ENCODE measurements at places on chromosomes 6 and 20.

GRCh38 chr6:79338493-79338892 lies 104.0 kb upstream of the HMGN3 start:
- DNase-seq: no peak

DNA sequence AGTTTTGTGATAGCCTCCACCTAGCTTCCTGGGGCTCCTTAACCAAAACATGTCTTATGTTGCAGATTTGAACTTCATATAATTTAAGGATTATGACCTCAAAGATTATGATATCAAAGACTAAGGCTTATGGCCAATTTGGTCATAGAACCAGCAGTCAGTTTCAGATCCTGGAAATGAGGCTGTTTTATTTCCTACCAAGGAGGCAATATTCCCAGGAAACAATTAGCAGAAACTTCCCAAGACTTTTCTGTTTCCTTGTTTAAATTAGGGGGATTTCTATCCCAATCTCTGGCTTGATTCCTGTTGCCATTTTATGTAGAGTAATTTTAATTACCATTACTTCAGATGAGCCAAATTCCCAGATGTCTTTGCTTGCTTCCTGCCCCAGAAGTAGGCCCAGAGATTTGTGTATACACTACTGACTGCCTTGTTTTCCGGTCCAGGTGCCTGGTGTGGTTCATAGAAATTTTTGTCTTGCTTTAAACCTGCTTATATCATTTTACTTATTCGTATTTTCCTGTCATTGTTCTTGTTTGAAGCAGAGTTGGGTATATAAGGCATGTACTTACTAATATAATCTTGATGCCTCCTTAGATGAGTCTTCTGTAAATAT lies 119.2 kb upstream of the TMEM170B start:
- no peak for DNase-seq

DNA sequence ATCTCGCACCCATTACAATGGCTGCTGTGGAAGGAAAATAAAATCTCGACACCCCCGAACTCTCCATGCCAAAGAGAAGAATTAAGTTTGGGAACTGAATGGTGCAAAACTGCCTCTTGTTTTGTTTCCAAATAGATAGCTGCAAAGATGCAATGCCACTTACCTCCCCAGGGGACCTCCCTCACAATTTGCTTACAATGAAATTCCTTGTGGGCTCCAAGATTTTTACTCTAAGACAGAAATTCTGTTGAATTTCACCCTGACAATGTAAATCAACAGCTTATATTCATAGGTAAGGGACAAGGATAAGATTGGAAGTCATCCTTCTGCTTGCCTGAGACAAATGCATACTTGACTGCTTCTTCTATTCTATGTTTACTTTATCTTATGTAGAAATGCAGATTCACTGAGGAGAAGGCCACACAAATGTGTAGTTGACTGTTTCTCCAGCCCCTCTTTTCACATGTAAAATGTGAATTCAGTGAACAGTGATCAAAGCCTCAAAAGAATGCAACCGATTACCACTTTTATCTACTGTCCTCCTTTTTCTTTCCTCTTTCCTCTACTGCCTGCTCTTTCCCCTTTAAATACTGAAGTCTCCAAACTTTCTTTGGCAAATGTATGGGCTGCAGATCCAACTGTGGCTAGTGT lies 36.6 kb downstream of the ADGRF4 start:
- DNase-seq: no peak

DNA sequence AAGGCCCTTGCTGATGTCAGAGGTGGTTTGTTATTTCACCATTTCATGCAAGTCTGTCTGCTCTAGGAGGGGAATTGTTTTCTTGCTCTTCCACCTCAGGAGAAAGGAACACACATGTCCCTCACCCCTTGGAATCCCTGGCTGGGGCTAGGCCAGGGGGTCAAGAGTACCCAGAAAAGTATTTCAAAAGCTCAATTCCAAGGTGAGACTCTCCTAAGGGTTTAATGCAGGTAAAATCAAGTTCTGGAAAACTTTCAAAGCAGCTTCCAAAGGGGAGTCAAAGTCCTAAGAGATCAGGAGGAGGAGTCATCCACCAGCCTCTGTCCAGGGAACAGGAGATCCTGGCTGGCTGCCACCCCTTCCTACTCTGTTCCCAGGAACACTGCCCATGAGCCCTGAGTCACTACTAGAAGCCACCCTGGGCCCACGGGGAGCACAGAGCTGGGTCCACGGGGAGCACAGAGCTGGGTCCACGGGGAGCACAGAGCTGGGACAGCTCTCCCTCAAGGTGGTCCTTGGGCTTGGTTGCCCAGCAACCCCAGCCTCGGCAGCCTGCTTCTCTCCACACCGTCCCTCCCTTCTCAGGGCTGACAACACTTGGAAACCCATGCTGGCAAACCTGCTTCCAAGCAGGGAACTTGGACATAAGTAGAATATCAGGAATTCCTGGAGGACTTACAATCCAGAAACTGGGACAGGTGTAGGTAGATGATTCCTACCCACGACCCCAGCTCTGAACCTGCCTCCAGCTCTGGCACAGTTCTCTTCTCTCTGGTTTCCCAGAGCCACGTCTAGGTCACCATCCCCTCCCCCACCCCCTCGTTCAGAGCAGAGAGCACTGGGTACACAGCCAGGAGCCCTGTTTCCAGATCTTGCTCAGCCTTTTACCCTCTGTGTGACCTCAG lies 35.3 kb upstream of the CDKN1A start:
- peak; percentile 61 for DNase-seq

DNA sequence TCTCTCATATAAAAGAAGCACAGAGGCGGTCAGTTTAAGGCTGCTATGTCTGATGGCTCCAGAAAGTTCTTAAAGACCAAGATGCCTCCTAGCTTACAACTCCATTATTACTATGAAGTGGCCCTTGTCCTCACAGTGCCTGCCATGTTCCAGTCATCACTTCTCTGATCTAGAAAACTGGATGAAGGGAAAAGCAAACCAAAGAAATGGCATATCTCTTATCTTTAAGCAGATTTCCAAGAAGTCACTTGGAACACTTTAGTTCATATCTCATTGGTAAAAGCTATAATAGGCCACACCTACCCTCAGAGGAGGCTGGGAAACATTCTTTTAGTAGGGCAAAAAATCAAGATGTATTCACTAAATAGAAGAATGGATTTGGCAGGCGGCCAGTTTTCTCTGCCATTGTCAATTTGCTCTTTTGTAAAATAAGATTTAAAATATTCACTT lies 289.6 kb downstream of the TBC1D7 start:
- no peak for DNase-seq

- DNase-seq: no peak
Measured at GRCh38 chr6:116144605-116145004, 18.7 kb upstream of the COL10A1 start.

DNA sequence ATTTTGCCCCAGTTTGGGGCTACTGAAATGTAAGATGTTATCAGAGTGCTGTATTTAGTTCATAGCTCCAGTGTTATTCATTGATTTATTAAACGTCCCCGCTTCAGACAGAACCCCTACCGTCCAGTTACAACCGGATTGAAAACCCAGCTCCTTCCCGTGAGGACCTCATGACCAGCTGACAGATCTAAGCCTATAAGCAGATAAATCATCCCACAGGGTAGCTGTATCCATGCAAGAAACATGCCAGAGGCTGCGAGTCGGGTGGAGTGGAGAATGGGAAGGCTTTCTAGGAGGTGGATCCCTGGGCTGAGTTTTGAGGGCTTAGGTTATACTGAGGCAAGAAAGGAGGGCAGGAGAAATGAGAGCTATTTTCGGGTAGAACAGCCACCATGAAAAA lies 260.0 kb downstream of the ARID1B start:
- no peak for DNase-seq

All from NCI-H69 (cell line).